Activated CD8-positive, alpha-beta memory T cell treated with anti-CD3 and anti-CD28 coated beads for 1 hour (primary cell): ENCODE measurements at places on chromosomes 12 and 14.

GRCh38 chr14:56846970-56847930 lies 37.0 kb upstream of the OTX2 start:
- no peak for DNase-seq

DNA sequence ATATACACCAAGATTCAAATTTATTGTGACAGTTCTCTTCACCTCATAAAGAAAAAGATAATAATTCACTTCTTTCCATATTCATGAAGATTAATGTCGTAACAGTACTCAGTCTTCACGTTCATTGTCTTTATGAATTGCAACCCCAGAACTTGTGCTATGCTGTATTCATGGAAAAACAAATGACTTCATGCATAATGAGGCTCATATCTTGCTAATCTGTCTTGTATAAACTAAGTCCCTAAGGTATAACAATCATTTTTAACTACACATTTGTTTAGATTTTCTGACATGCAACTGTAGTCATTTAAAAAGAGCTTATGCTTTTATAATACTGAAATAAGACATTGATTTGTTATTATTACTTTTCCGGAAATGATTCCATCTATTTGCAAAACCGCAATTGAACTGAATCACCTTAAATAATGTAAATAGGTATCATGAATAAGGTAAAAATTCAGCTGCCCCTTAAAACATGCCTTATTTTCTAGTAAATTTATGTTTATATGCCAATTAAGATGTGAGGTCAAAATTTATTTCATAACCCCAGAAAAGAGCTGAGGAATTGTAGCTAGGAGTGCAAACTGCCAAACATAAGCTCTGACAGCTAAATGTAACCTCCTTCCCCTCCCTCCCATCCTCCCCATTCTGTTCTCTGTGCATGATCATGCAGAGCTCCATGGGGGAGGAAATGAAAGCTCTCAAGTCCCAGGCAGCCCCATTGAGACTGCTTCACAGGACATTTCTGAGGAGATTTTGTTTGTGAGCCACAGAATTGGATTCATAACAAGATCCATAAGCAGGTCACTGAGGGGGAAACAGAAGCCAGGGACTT lies 301.6 kb downstream of the ATP23 start:
- DNase-seq: no peak

DNA sequence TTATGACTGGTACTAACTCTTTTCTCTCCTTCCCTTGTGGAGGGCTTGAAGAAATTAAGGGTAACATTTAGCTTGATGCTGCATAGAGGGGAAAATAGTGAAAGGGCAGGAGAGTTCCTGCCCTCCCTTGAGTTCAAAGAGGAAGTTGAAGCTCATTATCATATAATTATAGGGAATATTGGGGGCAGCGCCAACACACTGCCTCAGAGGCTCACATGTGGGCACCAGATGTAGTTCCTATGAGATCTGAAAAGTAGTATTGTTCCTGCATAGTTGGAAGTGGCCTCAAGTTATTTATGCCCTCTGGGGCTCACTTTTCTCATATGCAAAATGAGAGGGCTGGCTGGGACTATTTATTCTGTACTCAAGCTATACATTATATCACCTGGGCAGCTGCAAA lies 33.0 kb upstream of the FGF23 start:
- DNase-seq: no peak

- DNase-seq: no peak
Measured at GRCh38 chr14:104843442-104844305, 21.4 kb upstream of the CEP170B start.

DNA sequence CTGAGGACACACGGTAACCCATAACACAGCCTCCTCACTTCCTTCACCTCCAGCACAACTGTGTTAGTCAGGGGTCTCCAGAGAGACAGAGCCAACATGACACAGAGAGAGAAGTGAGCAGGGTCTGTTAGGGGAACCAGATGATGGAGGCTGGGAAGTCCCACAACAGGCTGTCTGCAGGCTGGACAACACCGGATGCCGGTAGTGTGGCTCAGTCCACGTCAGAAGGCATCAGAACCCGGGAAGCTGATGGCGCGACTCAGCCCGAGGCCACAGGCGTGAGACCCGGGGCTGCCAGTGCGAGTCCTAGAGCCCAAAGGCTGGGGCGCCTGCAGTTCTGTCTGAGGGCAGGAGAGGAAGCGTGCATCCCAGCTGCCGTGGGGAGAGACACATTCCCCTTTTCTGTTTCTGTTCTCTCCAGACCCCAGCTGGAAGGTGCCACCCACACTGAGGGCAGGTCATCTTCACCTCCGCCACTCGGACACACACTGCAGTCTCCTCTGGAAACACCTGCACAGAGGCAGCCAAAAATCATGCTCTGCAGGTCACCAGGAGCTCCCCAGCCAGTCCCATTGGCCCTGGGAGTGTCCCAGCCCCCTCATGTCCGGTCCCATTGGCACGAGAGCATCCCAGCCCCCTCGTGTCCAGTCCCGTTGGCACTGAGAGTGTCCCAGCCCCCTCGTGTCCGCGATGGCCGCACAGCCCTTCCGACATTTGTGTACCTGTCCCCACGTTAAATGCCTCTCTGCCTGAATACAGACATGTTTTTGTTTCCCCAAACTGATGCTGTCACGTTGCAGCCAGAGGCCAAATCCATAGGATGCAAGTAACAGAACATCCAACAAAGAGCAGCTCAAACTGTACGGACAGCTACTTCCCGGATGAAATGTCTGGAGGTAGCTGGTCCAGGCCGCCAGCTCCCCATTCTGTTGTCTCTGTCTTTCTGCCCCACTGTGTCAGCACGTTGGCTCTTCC lies 7.9 kb upstream of the FBRSL1 start:
- no peak for DNase-seq

DNA sequence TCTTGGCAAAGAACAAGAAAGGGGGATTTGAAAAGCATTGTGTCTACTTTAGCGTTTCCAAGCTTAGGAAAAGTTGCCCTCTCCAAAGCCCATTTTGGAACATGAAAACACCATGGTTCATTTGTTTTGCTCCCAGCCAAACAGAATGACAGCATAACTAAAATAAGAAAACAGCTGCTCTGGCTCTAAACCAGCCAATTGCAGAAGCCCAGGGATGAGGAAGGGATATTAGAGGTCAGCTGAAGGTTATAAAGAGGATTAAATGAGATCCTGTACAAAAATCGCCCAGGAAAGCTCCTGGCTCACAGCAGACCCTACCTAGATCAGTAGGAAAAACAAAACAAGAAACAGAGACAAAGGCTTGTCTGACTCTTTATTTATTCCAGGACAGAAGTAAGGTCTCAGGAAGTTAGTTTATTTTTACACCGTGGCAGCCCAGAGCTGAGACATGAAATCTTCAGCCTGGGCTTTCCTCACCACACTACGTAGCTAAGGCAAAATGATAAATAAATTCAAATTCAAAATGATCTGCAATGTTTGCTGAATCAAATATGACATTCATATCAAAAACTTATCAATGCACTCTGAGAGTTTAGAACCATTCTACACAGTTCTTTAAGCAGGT lies 25.9 kb downstream of the SPX start:
- DNase-seq: no peak

DNA sequence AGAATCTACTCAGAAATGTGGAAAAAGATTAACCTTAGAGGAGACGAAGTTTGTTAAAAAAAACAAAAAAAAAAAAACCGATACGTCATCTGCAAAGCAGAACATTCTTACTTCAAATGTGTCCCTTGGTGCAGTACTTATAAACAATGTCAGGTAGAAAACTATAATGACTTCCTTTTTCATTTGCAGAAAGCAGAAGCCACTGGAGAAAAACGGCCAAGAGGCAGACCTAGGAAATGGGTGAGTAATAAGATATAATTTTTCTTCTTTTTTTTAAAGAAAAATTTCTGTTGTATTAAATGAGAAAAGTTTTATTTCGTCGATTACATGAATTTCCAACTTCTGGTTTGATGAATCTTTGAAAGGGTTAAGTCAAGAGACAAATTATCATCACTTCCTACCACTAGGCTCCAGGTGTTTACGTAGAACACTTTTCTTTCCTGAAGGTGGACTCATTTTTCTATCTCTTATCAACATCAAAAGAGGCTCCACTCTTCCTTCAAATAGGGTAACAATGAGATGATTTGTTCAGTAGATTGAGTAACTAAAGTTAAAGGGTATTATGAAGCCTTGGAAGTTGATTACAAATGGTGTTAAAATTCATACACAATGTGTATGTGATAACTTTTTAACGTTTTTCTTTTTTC lies 14.2 kb downstream of the HMGA2 start:
- no peak for DNase-seq

DNA sequence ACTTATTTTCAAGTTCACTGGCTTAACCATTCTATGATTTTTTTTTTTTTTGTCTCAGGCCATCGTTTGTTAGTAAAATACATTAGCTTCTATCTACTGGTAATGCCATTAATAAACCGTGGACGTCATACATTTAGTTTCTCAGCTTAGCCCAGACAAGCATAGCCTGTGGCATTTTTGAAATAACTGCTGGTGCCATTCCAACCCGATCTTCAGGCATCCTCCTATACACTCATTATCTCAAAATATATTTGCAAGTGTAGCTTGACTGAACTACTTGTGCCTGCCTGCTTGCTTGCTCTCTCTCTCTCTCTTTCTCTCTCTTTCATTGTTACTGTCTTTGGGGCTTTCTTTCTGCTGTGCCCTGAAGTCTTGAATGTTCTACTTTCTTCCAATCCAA lies 12.7 kb upstream of the MBIP start:
- DNase-seq: no peak

DNA sequence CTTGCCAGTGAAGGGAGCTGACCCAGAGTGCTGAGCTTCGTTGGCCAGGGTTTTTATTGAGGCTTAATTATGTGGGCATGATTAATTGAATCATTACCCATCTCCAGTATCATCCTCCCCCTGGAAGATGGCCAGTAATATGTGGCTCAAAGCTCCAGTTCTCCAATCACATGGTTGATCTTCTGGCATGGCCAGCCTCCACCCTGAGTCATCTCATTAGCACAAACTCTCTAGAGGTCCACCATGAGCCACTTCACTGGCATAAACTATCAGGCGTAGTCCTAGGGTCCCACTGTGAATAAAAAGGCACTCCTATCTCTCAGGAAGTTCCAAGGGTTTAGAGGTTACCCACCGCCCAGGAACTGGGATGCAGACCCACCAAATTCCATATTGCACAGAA lies 135.0 kb downstream of the ANO6 start:
- DNase-seq: no peak

DNA sequence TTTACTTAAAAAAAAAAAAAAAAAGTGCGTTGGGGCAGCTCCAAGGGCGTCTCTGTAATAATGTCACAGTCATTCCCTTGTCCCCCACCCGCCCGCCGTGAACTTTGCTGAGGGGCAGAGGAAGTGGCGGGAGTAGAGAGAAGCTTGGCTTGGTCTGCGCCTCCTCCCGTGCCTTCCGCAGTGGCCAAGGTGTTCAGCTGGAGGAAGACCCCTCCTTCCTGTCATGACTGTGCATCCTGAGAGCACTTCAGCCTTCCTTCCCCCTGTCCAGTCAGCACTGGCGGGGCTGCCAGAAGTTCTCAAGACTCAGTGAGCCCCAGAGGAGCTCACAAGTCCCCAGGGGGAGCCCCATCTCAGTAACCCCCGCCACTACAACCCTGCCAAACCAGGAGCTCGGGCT lies 32.2 kb downstream of the AACS start:
- DNase-seq: no peak

DNA sequence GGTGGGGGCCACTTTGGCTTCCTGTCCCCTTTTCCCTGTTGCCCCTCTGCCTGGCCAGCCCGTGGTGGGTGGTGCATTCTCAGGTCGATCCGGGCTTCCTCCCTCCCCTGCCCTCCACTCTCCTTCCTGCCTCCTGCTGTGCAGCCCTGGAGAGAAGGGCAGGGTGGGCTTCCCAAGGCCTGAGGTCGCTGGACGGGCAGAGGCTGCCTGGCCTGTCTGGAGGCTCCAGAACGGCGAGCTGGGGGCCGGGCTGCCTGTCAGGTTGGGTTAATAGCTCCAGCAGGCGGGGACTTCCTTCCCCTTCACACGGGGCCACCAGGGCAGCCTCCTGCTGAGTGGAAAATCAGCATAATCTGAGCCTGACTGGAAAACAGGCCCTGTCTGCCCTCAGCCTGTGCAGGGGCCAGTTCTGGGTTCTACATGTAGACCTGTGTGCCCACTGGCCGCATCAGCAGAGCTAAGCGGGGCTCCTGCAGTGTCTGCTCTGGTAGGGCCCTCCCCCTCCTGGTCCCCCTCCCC lies 11.3 kb downstream of the KIF26A start:
- DNase-seq: no peak

DNA sequence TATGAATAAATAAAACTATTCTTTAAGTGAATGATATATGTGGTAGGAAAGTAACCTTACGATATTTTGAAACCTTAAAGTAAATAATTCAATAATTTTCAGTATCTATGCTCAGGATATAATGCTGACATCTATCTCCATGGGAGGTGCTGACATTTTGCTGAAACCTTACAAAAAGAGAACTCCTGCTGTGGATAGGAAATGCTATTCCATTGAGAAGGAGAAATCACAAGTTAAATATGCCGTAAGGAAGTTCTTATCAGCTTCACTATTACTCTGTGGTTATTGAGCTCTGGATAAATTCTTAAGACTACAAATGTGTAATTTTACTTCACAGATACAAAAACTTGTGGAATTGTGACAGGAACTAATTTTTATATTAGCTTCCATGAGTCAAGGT lies 722.1 kb downstream of the TMTC2 start:
- no peak for DNase-seq

DNA sequence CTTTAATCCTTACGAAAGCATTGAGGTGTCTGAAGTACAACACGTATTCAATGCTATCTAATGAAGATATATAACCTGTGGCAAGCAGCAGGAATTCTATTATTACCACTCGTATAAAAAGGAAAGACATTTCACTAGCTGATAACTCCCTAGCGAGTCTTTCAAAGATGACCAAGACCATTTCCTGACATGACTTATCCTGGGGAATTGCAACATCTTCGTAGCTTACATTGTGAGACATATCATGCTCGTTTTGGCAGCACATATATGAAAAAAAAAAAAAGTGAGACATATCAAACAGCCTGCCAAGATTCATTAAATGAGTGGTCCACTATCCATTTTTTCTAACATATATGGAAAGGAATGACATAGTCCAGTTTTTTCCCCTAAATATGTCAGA lies 337.0 kb downstream of the FSCB start:
- no peak for DNase-seq

DNA sequence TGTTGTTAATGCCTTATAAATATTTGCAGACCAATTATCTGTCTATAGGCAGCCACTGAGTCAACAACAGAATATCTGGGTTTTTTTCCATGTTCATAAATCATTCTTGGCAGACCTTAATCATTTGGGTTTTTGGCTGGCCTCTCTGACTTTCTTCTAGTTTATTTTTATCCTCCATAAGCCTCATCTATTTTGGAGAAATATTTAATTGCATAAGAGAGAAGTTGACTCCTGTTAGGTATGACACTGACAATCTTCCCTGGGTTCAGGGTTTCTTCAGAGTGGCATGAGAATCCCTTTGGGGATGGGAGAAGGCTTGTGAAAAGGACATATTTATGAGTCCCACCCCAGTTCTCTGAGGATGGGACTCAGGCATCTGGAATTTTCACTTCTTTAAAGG lies 299.8 kb downstream of the NRXN3 start:
- DNase-seq: no peak

- no peak for DNase-seq
Measured at GRCh38 chr14:53529519-53529918, 376.4 kb upstream of the DDHD1 start.

GRCh38 chr12:225012-225411 lies 11.1 kb upstream of the SLC6A12 start:
- no peak for DNase-seq
